ENCODE measurements at places on chromosomes 5 and 9.

- DNase-seq, result no peak
Observed at GRCh38 chr5:112023766-112024165, 266.8 kb upstream of the NREP start.

DNA sequence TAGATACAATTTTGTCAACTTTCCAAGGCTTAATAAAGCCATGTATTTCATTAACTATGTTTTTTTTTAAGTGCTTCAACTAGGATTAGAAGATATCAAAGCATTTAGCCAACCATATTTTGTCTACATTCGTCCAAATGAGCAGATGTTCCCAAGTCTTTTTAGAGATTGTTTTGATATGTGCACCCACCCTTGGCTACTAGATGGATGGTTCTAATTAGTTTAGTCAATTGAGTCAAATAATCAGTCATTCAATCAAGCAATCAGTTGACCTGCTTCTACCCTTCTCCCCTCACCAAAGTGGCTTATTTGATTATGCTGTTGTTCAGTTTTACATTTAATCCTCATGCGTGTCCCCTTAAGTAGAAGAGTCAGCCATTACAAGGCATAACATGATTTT is 319.5 kb upstream of the TNC start:
- no peak for DNase-seq

DNA sequence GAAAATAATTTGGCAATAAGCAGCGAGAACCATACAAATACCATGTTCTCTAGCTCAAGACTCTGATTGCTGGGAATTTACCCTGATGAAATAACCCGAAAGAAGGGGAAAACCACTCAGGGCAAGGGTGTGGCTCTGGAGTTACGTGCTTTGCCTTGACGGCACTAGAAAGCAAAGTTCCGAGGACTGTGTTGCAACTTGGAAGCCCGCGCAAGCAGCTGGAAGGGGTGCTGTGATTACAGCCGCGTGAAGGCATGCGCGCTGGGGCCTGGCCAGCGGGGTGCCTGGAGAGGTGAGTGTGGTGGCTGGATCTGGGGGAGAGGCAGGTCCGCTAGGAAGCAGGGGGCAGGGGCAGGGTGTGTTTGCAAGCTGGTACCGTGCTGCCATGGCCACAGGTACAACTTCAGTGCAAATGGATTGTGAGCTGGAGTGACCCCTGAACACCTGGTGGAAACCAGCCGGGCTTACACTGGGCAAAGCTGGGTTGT is 52.6 kb upstream of the CNOT6 start:
- DNase-seq, result no peak

- no peak for DNase-seq
Observed at GRCh38 chr5:61329550-61330128, 2.4 kb upstream of the ZSWIM6 start.

- no peak for DNase-seq
Observed at GRCh38 chr9:86263876-86264275, 4.4 kb upstream of the C9orf153 start.

Measured in stimulated activated naive B cell treated with anti-CD40 and anti-IgM and Interleukin-4, amounts not matched to agents 10 μg/mL and 1 μg/mL and 100 μg/mL, for 72 hours (primary cell).